ENCODE measurements at places on chromosomes 16 and 17.

GRCh38 chr16:80968386-80969113, 38.1 kb downstream of the CMC2 start:
- DNase-seq, result no peak

GRCh38 chr16:11572301-11572995, 14.3 kb downstream of the LITAF start:
- DNase-seq, result no peak

GRCh38 chr17:81473019-81473418, 39.6 kb downstream of the ACTG1 start:
- DNase-seq, result no peak

- no peak for DNase-seq
Measured at GRCh38 chr17:69709441-69709840, 294.9 kb downstream of the MAP2K6 start.

GRCh38 chr17:17694169-17695081, 13.2 kb downstream of the RAI1 start:
- peak; percentile 49 for DNase-seq

DNA sequence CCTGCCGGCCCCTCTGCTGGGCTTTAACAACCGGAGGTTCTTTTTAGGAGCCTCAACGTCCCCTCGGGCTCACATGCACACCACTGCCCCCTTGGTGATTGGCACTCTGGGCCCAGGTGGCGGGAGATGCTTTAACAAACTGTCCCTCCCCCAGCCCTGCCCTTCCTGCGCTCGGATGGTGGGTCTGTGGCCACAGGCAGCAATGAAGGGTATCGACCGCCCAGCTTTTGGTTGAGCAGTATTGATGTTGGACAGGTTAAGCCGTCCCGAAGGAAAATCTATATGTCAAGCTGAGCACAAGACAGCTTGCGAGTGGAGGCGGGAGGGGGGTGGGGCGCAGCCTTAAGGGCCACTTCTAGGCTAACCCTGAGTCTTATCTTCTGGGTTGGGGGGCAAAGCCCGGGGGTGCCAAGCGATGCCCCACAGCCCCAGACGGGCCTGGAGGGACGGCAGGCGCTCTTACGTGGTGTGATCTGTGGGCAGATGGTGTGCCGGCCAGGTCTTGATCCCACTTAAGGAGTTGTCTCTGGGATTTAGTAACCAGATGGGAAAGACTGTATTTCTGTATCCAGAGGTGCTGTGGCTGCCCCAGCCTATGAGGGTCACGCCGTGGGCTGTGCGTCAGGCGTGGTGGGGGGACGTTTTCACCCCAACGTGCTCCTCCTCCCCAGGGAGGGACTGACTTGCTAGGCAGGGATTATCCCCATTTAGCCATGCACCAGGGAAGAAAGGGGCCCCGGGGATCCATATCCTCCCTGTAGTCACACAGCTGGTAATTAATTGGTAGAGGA, 6.2 kb downstream of the GSE1 start:
- no peak for DNase-seq

- no peak for DNase-seq
Measured at GRCh38 chr16:48113471-48113870, 42.3 kb downstream of the ABCC12 start.

DNA sequence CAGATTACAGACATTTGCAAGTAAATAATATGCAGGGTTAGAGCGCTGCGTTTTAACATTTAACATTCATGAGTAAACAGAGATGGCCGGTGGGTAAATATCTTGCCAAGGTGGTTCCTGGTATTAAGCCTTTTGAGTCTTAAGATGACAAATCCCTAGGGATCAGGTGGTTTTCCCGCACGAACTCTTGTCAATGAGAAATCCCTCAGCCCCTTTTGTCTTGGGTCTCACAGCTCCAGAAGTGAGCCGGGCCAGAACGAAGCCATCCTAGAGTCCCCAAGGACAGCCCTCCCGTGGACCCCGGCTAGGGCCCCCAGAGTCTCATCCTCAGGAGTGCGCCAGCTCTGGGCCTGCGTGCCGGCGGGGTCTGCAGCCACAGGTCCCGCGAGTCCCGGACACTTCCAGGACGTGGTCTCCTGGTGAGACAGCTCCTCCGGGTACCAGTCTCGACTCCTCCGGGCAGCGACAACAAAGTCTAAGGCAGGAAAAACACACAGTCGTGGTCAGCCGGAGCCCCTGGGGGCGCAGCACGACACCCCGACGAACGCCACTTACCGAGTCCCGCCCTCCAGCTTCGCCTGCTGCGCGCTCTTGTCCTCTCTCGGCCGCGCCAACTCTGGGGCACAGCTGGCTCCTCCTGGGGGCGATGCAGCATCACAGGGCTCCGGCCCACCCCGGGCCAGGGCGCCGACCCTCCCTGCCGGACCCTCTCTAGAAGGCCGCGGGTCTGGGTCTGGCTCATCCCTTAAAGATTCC, 13.3 kb downstream of the MIS12 start:
- no peak for DNase-seq

- no peak for DNase-seq
Measured at GRCh38 chr17:2398182-2398581, 2.7 kb downstream of the MNT start.

- no peak for DNase-seq
Measured at GRCh38 chr17:35257208-35257659, 14.4 kb downstream of the SLFN5 start.
